ENCODE measurements at places on chromosomes 2 and 18.

DNA sequence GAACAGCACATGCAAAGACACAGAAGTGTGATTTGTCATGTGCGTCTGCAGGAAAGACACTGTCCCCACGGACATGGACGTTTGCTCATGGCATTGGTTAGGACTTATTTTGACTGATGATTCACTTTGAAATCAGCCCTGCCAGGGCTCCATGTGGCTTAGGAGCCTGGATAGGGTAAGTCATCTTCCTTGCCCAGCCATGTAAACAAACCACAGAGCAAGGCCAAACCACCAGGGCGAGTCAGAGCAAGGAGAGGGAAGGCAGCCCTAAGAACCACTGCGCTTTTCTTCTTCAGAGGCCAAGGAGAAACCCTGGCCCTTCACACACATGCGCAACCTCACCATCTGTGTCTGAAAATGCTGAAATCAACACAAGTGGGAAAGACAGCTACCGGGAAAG, 88.8 kb downstream of the GFPT1 start:
- DNase-seq = no peak

DNA sequence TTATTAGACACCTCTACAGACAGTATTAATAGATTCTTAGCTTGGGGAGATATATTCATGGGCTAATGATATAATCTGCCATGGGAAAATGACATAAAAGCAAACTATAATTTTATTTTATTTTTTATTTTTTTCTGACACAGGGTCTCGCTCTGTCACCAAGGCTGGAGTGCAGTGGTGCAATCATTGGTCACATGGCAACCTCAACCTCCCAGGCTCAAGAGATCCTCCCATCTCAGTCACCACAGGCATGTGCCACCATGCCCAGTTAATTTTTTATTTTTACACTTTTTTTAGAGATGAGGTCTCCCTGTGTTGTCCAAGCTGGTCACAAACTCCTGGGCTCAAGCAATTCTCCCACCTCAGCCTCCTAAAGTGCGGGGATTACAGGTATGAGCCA, 39.3 kb downstream of the RTN4 start:
- no peak for DNase-seq

DNA sequence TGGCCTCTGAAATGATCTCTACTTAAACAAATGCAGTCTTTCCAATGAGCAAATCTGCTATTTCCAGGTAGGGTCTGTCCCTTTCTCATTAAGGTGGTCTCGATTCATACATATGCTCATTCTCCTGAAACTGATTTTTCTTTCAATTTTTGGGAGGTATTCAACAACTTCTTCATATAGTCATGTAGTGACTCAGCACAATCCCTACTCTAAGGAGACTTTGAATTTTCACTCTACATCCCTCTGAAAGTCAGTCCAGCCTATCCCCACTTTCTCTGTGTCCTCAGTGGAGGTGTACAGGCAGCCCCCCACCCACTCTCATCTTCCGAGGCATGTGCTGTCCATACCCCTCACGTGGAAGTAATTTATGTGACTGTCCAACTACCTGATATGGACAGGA, 99.9 kb upstream of the ACAA2 start:
- DNase-seq = no peak

DNA sequence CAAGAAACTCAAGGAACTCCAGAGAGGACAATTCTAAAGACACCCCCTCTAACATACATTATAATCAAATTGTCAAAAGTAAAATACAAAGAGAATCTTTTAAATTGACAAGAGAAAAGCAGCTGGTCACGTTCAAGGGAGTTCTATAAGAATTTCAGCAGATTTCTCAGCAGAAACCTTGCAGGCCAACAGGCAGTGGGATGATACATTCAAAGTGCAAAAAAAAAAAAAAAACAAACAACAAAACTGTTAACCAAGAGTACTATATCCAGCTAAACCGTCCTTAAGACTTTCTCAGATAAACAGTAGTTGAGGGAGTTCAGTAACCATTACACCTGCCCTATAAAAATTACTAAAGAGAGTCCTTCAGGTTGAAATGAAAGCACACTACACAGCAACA, 33.9 kb downstream of the CCDC138 start:
- DNase-seq = no peak

- no peak for DNase-seq
These were observed 24.5 kb upstream of the KCNE4 start for GRCh38 chr2:223027442-223027841.

DNA sequence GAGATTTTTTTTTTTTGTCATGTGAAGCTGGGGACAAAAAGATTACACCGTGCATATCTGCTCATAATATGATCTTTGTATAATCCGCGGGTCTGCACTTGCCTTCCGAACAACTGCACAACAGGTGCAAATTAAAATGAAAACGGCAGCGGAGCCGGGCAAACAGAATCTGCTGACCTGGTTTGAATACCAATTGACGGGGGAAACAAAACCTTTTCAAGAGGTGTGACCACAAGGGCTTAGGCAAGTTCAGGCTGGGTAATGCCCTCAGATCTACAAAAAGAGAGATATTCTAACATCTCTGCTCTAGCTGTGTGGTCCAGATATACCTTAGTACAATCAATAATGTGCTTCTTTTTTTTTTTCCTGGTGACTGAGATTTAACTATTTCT, 88.5 kb downstream of the ZEB2 start:
- DNase-seq = no peak

DNA sequence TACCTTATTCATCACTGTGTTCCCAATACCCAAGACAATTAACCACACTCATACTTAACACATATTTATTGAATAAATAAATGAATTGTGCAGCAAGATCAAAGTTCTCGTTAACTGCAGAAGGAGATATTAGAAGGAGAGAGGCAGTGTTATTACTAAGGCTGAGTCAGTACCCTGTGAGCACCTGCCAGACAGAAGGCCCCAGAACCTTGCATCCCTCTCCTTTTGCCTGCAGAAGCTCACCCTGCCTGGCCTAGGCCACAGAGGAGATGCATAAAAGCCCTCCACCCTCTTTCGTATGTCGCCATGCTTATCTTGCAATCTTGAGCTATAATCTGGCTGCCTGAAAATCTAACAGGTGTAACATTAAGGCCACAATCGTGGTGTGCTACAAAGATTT, 20.5 kb upstream of the RNF149 start:
- DNase-seq = no peak

- DNase-seq = no peak
These were observed 13.6 kb upstream of the RHOB start for GRCh38 chr2:20433249-20433648.

- no peak for DNase-seq
These were observed 229.4 kb downstream of the THSD7B start for GRCh38 chr2:136994793-136995192.

DNA sequence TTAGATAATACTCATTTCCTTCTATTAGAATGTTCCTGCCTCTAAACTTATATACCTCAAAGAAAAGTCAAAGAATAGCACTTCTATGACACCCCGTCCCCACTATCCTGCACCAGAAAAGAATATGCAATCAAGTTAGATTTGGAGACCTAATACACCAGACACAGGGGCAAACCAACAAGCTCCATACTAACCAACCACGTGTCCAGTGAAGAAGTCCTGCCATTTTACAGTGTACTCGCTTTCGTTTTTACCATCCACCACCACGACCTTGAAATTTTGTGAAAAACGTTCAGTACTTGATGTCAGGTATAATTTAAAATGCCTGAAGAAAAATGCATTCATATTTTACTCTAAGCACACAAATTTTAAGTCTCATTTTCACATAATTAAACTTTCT, 19.1 kb downstream of the ADAM17 start:
- DNase-seq = no peak

GRCh38 chr2:137508739-137509384, 455.4 kb upstream of the HNMT start:
- DNase-seq = no peak

DNA sequence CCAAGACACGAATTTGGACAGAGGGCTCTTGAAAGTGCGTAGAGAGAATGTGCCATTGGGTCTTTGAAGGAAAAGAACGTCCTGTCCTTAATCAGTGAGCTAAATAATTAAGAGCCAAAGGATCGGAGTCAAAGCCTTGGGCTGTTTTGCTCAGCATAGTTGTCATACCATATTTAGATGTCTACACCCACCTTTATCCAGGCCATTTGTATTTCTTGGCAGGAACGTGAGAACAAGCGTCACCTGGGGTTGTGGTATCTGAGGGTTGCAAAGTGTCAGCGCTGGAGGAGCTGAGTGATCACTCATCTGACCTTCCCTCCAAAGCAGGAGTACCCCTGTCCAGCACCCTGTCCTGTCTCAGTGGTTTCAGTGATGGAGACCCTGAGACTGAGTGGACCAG, 4.5 kb downstream of the LPIN1 start:
- DNase-seq = no peak

GRCh38 chr2:47704287-47704686, 78.7 kb upstream of the MSH6 start:
- DNase-seq = no peak

GRCh38 chr2:64924170-64924934, 64.8 kb upstream of the SLC1A4 start:
- no peak for DNase-seq

DNA sequence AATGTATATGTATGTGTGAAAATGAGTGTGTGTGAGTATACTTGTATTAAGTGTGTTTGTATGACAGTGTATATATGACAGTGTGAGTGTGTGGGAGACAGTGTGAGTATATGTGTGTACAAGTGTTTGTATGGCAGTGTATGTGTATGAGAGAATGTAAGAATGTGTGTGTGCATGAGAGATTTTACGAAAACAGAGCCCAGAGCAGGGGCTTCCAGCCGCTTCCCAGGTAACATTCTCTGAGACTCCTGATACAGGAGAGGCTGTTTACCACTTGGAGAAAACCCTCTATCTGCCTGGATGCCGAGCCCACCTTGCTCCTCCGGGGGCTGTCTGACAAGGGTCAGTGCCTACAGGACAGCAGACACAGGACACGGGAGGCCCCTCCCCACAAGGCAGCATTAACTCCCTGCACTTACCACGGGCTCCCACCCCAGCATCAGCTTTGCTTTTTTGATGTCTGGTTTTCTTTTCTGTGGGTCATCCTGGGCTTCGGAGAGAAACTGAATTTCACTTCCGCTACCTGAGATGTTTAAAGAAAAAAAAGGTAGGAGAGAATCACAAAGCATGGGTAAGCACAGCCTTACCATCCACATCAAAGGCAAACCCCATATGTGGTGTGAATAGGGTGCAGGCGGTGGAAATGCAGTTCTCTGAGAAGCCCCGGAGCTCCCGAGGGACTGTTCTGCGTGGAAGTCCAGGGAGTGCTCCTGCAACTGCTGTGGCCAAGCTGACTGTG, 97.6 kb downstream of the UXS1 start:
- no peak for DNase-seq

DNA sequence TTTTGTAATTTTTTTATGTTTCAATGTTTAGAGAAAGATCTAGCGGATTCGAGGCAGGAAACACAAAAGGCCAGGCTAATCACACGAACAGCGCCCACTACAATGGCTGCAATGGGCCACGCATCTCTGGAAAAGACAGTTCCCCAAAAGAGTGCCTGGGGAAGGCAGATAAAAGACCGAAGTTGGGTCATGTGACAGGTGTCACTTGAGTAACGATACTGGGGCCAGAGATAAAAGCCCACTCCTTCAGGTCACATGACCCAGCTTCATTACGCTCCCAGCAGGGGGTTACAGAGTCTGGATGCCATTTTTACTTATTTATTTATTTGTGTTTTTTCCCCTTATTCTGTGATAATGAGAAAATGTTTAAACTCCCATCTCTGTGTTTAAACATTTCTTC, 95.4 kb downstream of the CDK15 start:
- peak; percentile 18 for DNase-seq

DNA sequence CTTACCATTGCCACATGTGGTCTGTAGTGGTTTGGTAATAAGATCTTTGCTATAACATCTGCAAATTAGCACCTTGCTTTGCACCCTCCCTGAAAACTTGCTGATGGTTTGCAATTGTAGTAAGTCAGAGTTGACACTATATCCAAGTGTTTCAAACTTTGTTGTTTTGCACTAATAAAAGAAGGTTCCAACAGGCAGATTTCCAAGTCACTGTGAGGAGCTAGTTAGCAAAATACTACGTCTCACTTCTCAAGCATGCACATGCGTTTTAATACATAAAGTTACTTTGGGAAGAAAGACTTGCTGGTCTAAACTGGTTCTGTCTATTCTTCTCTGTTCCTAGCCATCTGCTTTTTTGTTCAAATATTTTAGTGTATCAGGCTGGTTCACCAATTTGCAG, 103.7 kb upstream of the ZNF521 start:
- DNase-seq = no peak

GRCh38 chr18:23330423-23330822, 122.7 kb upstream of the RIOK3 start:
- DNase-seq = no peak

DNA sequence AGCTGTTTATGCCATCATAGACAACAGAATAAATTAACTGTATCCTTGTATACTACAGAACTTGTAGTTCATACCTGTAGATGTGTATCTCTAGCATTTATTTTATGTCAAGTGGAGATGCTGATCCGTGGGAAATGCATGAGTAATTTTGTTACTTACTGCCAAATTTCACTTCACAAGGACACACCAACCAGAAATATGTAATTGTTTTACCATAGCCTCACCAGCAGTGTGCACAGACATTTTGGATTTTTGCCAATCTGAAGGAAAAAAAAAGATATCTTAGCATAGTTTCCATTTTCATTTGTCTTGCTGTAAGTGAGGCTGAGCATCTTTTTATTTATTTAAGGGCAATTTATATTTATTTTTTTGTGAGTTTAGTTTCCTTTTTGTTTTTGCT, 265.1 kb upstream of the OSR1 start:
- DNase-seq = no peak

DNA sequence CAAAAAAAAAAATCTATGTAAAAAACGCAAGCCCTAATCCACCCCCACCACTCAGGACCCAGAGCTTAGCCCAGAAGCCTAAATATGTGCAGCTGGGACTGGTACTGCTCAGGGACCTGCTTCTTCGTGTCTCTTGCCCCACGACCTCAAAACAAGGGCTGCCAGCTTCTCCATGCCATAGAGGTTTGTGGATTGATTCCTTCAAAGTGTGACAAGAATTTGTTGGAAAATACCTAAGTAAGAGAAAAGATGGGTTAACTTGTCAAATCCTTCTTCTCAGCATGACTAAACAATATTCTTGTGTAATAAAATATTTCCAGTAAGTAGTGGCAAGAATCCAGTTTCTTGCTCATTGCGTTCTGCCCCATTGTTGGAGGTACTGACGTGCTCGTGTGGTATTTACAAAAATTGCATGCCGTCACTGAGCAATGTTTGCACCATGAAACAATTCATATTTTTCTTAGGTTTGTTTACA, 825 bp upstream of the SCYGR1 start:
- no peak for DNase-seq

DNA sequence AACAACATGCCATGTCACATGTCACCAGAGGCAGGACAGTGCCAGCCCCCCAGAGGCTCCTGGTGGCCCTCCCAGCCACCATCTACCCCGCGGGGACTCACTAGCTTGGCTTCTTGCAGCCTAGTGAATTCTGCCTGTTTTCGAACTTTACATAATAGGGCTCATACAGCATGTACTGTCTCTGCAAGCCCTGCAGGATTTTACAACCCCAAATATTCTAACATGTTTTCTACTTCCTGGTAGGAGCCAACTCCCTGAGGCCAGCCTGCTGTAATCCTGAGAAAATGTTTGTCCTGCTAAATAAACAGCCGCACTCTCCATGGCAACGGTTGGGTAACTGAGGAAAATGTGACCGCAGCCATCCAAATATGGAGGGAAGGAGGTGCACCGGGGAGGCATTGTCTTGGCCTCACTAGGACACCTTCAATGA, 2.7 kb downstream of the PER2 start:
- DNase-seq = no peak

- no peak for DNase-seq
These were observed 21.5 kb upstream of the RBMS1 start for GRCh38 chr2:160515120-160515519.
